CD14-positive monocyte (primary cell): ENCODE measurements at places on chromosomes 11 and 22.

GRCh38 chr11:68870470-68870869 is 28.8 kb upstream of the CPT1A start:
- DNase-seq, result no peak

DNA sequence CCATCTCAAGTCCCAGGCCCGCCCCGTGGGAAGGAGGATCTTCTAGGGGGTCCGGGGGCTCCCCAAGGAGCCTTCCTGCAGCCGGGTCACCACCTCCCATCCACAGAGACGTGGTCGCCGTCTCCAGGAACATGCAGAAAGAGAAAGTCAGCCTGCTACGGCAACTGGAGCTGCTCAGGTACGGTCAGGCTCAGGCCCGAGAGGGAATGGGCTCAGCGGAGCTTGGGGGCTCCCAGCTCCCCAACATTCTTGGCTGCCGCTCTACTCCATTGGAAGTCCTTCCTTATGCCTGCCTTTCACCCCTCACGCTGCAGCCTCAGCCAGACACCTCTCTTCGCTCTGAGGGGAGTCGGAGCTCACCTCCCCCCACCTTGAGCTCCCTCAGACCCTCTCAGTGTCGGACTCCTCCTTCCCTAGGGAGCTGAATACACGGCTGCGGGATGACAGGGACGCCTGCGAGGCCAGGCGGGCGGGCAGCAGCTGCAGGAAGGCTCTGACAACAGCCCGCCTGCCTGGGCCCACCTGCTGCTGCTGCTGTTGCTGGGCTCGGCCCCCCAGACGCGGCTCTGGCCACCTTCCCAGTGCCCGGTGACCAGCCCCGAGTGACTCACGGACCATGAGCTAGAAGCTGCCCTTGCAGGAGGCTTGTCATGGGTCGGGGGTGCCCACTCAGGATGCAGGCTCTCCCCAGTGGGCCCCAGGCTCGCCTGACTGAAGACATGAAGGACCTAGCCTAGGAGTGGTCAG is 1.5 kb upstream of the CD151 start:
- DNase-seq, result no peak

- no peak for DNase-seq
Observed at GRCh38 chr11:63855975-63856374, 17.1 kb downstream of the MARK2 start.

DNA sequence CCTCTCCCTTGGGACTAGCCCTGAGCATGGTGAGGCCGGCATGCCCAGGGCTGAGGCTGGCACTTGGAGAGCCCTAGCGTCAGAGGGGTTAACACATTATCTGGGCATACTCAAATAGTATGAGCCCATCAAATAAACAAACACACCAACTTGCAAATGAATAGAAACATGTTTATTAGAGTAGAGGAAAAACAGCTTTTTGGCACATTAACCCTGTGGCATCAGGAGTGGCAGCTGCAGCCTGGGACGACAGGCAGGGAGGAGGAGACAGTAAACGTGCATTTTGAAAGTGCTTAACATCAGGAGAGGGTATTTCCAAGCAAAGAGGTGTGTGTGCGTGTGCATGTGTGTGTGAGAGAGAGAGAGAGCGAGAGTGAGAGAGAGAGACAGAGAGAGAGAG is 684.9 kb downstream of the NTM start:
- DNase-seq, result no peak
